ENCODE measurements at places on chromosomes 1 and 21. TPM values are rescaled to one million over a fixed set of nuclear protein-coding genes. Genes with fewer than 3 reads are reported as not detected.
A peak's percentile ranks its signal among the peaks of the same experiment; 100 is the strongest.

DNA sequence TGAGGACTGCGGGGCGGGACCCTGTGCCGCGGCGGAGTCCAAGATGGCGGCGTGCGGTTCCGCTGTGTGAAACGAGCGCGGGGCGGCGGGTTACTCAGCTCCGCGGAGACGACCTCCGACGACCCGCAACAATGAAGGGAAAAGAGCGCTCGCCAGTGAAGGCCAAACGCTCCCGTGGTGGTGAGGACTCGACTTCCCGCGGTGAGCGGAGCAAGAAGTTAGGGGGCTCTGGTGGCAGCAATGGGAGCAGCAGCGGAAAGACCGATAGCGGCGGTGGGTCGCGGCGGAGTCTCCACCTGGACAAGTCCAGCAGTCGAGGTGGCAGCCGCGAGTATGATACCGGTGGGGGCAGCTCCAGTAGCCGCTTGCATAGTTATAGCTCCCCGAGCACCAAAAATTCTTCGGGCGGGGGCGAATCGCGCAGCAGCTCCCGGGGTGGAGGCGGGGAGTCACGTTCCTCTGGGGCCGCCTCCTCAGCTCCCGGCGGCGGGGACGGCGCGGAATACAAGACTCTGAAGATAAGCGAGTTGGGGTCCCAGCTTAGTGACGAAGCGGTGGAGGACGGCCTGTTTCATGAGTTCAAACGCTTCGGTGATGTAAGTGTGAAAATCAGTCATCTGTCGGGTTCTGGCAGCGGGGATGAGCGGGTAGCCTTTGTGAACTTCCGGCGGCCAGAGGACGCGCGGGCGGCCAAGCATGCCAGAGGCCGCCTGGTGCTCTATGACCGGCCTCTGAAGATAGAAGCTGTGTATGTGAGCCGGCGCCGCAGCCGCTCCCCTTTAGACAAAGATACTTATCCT, 430 bp downstream of the RBM15 start:
- DNase-seq, result peak; percentile 78

DNA sequence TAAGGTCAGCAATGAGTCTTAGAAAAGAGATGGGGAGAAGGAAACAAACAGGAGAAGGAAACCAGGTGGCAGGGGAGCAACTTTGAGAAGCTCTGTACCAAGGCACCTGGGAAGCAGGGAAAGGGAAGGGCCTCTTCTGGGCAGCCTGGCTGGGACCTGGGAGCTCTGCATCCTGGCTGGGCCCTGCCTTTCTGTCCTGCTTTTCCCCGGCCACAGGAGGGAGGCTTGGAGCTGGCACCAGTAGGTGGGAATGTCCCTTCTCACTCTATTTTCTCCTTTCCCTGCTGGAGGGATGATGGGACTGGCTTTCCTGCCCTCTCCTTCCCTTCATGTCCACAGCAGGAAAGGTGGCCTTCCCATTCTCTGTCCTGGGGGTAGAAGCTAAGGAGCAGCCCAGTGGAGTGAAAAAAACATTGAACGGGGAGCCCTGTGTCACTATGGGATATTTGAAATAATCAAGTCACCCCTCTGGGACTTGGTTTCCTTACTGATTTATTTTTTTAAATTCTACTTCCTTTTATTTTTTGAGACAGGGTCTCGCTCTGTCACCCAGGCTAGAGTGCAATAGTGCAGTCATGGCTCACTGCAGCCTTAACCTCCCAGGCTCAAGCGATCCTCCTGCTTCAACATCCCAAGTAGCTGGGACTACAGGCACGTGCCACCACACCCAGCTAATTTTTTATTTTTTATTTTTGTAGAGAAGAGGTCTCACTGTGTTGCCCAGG, 5.1 kb upstream of the NES start:
- DNase-seq, result no peak

DNA sequence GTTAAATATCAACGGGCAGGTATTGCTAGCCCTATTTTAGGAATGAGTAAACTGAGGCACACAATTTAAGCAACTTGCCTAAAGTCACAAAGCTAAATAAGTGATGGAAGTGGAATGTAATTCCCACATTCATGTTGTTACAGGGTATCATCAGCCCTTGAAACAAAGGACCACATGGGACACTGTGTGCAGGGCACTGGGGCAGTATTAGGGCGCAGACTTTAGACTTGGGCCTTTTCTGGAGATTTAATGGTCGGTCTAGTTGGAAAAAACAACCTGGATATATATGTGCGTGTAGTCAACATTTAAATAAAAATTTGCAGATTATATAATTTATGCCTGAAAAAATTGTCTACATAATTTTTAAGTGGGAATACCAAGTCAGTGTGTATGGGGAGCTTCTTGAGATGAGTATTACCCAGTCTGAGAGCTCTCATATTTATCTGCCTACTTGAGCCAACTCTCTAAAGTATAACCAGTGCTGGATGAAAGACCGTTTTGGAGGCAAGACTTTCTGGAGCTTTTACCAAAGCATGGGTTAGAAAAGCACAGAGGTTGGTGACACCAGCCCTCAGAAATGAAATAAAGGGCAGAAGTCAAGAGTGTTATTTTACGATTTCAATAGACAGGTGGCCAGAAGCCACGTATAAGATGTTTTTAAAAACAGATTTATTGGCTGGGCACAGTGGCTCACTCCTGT, 1.6 kb downstream of the KDM1A start:
- DNase-seq, result no peak

- no peak for DNase-seq
Observed at GRCh38 chr1:234665975-234666605, 56.1 kb upstream of the IRF2BP2 start.

DNA sequence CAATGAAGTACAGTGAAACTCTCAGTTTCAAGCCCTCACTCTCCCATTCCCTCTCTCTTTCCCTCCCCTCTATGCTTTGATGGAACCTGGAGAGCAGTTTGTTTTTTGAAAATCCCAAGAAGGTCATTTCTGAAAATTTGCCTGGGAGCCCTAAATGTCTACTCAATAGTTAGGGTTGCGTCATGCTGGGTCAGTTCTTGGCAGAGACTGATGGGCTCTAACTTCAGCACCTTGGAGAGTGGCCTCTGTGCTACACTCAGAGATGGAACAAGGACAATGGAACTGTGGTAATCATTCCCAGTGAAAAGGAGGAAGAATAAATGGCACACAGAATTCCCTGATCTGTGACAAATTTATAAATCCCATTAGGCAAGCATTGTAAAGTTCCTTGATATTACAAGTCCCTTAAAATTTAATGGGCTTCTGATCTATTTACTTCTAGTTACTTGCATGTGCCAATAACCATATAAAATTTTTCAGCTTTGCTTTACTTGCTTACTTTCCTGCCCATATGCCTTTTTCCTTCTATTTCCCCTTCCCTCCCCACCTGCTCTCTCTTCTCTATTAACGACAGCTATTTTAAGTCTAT, 182.9 kb upstream of the KCND3 start:
- DNase-seq, result no peak

- DNase-seq, result no peak
Observed at GRCh38 chr1:55741516-55741915, 526.4 kb upstream of the USP24 start.

The SPRR5 gene
- not detected for total RNA-seq

DNA sequence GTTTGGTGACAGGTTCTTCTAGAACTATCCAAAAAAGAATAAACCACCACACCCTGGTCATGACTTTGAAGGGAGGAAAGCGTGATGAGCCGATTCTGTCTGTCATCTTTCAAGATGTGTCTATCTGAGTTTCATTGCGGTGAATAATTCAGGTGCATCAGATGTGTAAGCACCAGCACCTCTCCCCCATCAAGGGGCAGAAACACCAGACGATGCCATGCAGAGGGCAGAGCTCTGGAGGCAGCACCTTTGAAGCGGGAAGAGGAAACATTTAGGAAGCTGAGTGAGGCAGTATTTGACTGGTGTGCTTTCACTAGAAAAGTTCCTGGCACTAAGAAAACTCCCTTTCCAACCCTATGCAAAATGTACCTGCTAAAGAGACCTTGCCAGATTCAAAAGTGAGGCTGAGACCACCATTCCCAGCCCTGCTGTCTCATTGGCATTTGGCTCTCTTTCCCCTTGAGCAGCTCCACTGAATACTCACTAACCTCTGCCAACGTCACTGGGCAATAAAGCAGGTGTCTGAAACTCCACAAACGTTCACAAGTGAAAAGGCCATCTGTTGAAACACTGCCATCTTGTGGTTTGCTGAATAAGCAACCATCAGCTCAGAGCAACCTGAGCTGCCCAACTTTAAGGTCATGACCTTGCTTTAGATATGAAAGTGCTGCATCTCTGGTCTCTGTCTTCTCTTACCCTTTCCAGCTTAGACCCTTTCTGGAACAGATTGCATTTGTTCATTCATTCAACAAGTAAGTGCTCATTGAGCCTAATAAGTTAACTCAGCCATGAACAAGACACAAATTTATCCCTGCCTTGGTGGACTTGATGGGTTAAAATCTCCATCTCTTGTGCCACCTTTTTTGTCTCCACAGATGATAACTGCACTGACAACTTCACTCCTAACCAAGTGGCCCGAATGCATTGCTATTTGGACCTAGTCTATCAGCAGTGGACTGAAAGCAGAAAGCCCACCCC, 228.6 kb downstream of the PAPPA2 start:
- peak; percentile 19 for DNase-seq

GRCh38 chr1:29332204-29332603, 95.9 kb downstream of the PTPRU start:
- DNase-seq, result peak; percentile 23

- DNase-seq, result peak; percentile 15
Observed at GRCh38 chr1:37922767-37923550, 23.9 kb downstream of the INPP5B start.

The KRTAP19-3 gene
- total RNA-seq, result not detected

The FALEC gene
- 0.79 TPM for total RNA-seq

GRCh38 chr1:160103658-160104408, 5.4 kb upstream of the IGSF8 start:
- DNase-seq, result no peak

DNA sequence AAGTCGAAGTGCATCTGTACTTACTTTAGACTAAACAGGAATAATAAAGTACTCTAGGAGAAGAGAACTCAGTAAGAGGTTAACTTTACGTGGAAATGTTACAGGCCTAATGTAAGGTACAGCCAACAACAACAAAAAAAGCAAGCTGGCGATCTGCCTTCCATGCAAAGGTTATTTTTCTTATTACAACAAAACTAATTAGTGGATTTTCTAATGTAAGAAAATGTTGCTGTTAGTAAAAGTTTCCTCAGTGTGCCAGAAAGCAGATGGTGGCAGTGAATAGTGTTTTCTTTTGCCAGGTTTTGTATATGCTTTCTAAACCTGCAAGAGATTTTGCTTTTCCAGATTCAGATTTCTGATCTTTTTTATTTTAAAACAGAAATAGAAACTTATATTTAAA, 179.2 kb downstream of the NFIA start:
- no peak for DNase-seq

GRCh38 chr1:212161231-212161781, 123.9 kb upstream of the PPP2R5A start:
- DNase-seq, result peak; percentile 24

DNA sequence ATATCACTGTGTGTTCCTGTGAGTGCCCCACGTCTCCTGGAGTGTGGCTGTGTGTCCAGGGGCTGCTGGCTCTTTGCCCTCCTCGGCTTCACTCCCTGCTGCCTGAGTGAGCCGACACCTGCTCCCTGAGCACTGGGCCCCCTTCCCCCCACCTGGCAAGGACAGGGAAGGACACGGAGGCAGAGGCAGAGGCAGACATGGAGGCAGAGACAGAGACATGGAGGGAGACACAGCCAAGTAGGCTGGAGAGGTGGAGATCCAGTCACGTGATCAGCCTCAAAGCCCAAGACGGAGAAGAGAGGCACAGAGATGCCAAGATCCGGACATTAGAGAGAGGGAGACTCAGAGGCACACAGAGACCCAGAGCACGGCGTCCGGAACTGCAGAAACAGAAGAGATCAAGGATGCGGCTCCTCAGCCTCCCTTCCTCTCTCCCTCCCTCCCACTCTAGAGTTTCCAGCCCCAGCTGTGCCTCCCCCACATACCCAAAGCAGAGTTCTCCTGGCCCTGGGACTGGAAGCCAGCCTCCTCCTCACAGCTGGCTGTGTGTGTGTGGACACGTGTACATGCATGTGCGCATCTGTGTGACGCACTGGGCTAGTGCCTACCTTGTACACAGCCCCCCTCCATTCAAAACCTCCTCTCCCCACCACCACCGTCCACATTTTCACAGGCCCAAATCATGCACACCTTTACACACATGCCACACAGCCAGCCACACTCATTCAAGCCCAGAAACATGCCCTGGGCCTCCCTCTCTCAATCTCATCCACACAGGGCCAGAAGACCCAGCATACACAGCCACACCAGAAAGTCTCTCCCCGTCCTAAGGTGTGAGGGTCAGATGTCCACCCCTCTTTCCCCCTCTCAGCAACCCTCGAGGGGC, 39.1 kb upstream of the WASF2 start:
- DNase-seq, result no peak

- no peak for DNase-seq
Observed at GRCh38 chr1:159663552-159663951, 50.8 kb downstream of the CRP start.

GRCh38 chr1:3434406-3435110, 19.9 kb upstream of the ARHGEF16 start:
- DNase-seq, result no peak

DNA sequence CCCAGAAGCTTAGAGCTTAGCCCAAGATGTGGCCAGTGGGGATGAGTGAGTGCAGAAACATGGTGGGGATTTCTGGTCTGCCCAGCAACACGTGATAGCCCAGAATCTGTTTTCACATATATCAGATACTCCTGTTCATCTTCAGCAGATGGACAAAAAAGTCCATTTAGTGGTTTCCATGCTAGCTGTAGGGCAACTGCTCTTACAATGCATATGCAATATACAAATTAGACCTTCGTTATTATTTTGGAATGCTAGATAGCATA, 96.9 kb upstream of the SGIP1 start:
- DNase-seq, result no peak

The KCNE2 gene
- total RNA-seq, result 0.48 TPM

The COL16A1 gene
- total RNA-seq, result 0.82 TPM

DNA sequence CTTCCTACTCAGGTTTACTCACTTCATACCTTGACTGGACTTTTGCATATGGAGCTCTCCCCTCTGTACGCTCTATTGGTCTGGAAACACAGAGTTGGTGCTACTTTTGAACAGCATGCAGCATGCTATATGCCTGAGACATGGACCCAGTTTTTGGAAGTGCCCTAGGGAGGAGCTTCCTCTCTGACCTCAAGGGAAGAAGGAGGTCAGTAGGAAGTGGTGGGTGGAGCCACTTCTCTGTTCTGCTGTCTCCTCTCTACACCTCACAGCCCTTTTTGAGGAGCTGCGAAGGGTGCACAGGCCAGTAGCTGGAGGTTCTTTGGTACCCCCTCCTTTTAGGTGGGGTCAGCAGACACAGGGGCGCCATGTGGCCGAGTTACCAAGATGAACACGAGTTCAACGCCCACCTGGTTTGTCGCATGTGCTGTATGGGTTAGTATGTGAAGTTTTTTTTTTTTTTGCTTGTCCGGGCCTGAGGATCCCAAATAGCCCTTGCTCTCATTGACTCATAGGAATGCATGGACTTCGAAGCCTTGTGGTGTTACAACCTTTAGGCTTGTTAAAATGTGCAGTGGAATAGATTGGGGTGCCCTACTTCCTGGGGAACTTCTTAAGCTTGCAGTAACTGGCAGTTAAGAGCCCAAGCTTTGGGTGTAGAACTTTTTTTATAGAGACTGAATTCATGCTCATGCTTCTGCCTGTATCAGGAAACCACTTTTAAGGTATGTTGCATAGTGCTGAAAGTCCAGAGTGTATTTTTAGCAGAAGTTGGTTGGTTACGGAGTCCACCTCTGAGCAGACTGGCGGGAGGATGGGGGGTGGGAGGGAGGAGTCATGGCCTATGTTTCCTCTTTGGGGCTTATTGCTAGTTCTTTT, 10.7 kb downstream of the MACF1 start:
- DNase-seq, result peak; percentile 21
